CD4-positive, alpha-beta T cell treated with Interferon alpha-2 for 1 hour (primary cell): ENCODE measurements at places on chromosomes 2 and 18.

- no peak for DNase-seq
These were observed 200.5 kb downstream of the EXOC6B start for GRCh38 chr2:72625366-72625765.

DNA sequence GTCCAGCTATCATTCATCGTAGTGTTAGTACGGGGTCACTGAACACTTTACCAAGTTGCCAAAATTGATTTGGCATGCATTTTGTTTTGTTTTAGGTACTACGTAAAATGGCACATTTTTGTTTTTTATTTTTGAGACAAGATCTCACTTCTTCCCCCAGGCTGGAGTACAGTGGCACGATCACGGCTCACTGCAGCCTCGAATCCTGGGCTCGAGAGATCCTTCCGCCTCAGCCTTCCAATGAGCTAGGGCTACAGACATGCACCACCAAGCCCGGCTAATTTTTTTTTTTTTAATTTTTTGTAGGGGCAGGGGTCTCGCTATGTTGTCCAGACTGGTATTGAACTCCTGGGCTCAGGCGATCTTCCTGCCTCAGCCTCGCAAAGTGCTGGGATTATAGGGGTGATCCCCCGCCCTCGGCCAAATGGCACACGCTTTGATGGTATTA is 786 bp downstream of the TAF1B start:
- no peak for DNase-seq

DNA sequence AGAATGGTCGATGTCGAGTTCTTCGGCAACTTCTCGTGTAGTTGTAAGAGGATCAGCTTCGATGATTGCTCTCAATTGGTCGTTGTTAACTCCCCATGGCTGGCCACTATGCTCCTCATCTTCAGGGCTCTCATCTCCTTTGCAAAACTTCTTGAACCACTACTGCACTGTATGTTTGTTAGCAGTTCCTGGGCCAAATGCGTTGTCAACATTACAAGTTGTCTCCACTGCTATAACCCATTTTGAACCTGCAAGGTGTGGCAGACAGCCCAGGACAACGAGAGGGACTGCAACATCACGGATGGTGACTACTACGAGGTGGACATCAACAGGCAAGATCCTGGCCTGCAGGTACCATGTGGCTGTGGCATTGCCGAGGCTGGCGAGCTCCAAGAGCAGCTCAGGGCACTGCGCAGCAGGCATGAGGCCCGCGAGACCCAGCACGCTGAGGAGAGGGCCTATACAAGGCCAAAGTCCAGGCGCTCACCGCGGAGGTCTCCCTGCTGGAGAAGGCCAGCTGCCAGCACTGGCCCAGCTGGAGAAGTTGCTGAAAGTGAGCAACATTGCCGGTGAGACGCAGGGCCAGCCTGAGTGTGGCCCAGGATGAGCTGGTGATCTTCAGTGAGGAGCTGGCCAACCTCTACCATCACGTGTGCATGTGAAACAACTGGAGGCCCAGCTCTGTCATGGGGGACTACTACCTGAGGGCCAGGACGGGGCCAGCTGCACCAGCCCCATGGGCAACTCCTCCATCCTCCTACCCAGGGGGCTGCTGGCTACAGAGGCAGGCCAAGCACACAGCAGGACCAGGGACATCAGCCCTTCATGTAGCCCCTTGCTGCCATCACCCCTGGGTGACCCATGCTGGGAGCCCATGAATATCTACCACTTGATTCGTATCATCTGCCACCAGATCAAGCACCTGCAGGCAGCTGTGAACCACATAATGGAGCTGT is 20.2 kb downstream of the CLK1 start:
- DNase-seq: no peak

DNA sequence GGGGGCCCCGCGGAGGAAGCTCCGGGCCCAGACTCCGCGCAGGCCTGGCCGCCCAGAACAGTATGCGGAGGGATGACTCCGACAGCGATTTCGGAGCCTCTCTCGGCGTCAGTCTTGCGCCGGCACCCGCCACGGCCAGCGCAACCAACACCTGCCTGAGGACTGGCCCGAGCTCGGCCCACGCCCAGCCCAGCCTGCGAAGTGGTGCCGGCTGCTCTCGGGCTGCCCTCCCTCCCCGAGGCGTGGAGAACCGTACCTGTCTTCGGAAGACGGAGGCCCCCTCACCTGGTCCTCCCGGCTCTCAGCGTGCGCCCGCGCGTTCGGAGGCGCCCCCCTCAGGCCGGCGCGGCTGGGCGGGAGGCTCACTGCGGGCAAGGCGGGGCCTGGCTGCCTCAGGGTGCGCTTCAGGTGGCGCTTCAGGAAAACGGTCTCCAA is at the start of gene M1AP:
M1AP (minus strand) TSS at position 322 of the 435 bp plus-strand sequence. CDS start 8,055 bp downstream, outside the sequence.
- DNase-seq: peak; percentile 4

- no peak for DNase-seq
These were observed 628 bp upstream of the PTPN2 start for GRCh38 chr18:12884406-12885323.
